Bronchial epithelial cell (primary cell): ENCODE measurements at places on chromosomes 2 and 18. TPM values are rescaled to one million over a fixed set of nuclear protein-coding genes. Genes with fewer than 3 reads are reported as not detected.

Gene PCARE
- total RNA-seq, result not detected in 2 replicates

Gene POTEI
- total RNA-seq, result not detected in 2 replicates

Gene OTOS
- total RNA-seq, result not detected in 2 replicates

Gene NAT8
- not detected in 2 replicates for total RNA-seq

Gene IL18R1
- total RNA-seq, result 5.3 and 11.5 TPM in 2 replicates

Gene CFAP53
- 0.26 and 1.3 TPM in 2 replicates for total RNA-seq

Gene MAP3K19
- not detected in 2 replicates for total RNA-seq

Gene LONRF2
- total RNA-seq, result under 0.01 TPM in 1 of 2 replicates, not detected in the other

Gene CCDC178
- total RNA-seq, result 0.53 and 0.90 TPM in 2 replicates

Gene CHRND
- total RNA-seq, result not detected in 2 replicates

Gene KCNK3
- not detected in 2 replicates for total RNA-seq

Gene CHRNG
- not detected in 2 replicates for total RNA-seq

Gene GKN1
- not detected in 2 replicates for total RNA-seq

Gene MGAT4A
- 3.9 and 6.0 TPM in 2 replicates for total RNA-seq

Gene OXER1
- total RNA-seq, result not detected in 2 replicates

Gene SERPINB13
- 8.2 and 48.0 TPM in 2 replicates for total RNA-seq

Gene VSNL1
- total RNA-seq, result 0.64 and 1.6 TPM in 2 replicates

Gene SPDYA
- total RNA-seq, result 0.79 and 1.4 TPM in 2 replicates

Gene FZD7
- 1.8 and 2.3 TPM in 2 replicates for total RNA-seq

Gene CDH19
- total RNA-seq, result under 0.01 and 0.26 TPM in 2 replicates

Gene NPAS2
- 8.2 and 12.3 TPM in 2 replicates for total RNA-seq

Gene LOXL3
- total RNA-seq, result 0.13 and 0.53 TPM in 2 replicates

Gene NEB
- 0.26 and 0.90 TPM in 2 replicates for total RNA-seq

Gene CTLA4
- total RNA-seq, result not detected in 2 replicates

Gene CLIP4
- 102 and 144 TPM in 2 replicates for total RNA-seq

Gene FBXO15
- 0.13 TPM in 1 of 2 replicates, not detected in the other for total RNA-seq

Gene PAX3
- total RNA-seq, result not detected in 2 replicates

Gene TMEM169
- 0.26 and 0.51 TPM in 2 replicates for total RNA-seq

Gene DNER
- 0.51 and 1.8 TPM in 2 replicates for total RNA-seq

Gene SPP2
- not detected in 2 replicates for total RNA-seq

Gene GCKR
- not detected in 2 replicates for total RNA-seq

Gene GRB14
- 0.77 and 1.8 TPM in 2 replicates for total RNA-seq

Gene KRTCAP3
- total RNA-seq, result 28.4 and 29.1 TPM in 2 replicates

Gene MZT2B
- total RNA-seq, result 146 and 217 TPM in 2 replicates

Gene KCNG2
- total RNA-seq, result not detected in 2 replicates

Gene LIMS3
- total RNA-seq, result 1.3 TPM in 1 of 2 replicates, not detected in the other

Gene CABLES1
- 0.13 and 0.26 TPM in 2 replicates for total RNA-seq

Gene SLC5A7
- total RNA-seq, result not detected in 2 replicates

Gene KLHL29
- 5.0 and 11.6 TPM in 2 replicates for total RNA-seq

Gene MC5R
- not detected in 2 replicates for total RNA-seq

Gene C2orf72
- under 0.01 TPM in 1 of 2 replicates, not detected in the other for total RNA-seq
